ENCODE measurements at places on chromosomes 3 and 15.

DNA sequence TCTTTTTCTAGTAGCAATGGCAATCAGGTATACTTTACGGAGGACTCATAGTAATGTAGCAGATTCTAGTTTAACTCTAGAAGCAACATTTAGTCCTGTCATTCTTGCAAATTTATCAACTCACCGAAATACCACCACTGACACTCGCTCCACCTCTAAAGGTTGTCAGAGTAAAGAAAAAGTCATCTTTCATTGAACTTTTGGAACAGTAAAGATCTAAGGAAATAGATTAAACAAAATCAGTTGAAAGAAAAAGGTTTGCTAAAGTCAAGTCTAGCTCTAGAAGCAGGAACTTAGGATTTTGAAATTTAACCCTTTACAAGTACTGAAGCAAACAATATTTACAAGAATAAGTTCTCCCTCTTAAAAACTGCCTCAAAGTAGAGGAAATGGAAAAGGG lies 8.7 kb downstream of the ATP8B4 start:
- DNase-seq, result no peak

DNA sequence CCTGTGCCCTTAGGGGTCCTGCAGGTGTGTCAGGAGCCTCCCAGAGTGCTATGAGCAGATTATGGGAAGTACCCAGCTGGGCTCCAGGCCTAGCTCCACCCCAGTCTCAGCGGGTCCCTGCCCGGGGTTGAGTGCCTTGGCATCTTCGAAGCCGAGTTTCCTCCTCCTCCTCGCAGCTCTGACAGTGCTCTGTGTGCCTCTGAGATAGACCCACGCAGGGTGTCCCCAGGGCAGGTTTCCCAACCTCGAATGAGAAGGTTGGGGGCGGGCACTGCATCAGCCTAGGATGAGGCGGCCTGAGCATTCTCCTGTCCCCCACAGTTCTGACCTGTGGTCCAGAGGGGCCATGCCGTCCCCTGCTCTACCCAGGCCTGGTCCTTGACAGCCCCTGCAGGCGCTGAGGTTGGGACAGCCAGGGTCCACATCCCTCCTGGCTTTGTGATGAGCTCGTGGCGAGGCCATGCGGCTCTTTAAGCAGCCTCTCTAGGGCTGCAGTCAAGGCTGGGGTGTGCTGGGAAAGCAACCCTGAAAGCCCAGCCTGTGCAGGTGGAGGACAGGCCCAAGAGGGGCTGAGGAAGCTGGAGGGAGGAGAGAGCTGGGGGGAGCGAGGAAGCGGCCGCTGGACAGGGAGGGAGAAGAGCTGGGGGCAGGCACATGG lies 20.2 kb upstream of the SKOR1 start:
- DNase-seq, result no peak

DNA sequence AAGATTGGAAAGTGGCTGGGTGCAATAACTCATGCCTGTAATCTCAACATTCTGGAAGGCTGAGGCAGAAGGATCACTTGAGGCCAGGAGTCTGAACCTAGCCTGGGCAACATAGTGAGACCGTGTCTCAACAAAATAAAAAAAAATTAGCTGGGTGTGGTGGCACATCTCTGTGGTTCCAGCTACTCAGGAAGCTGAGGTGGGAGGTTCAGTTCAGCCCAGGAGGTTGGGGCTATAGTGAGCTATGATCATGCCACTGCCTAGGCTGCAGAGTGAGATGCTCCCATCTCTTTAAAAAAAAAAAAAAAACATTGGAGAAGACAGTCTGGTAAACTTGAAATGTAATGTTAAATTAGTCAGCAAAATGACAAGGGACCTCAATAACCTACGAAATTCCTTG lies 57.9 kb downstream of the STAG1 start:
- no peak for DNase-seq

DNA sequence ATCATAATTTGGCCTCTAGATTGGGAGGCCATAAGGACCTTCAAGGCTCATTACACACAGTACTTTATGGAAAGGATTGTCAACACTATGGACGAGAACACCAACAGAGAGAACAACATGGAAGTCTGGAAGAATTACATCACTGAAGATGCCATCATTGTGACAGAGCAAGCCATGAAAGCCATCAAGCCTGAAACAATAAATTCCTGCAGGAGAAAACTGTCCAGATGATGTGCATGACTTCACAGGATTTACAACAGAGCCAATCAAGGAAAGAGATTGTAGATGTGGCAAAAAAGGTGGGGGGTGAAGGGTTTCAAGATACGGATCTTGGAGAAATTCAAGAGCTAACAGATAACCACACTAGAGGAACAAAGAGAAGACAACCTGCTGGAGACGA lies 15.9 kb downstream of the IL17RB start:
- DNase-seq, result no peak

- DNase-seq, result no peak
These were observed 121.6 kb downstream of the ADAMTS17 start for GRCh38 chr15:100220058-100220768.

GRCh38 chr3:193407112-193407511 lies 28.6 kb upstream of the ATP13A5 start:
- DNase-seq, result no peak

DNA sequence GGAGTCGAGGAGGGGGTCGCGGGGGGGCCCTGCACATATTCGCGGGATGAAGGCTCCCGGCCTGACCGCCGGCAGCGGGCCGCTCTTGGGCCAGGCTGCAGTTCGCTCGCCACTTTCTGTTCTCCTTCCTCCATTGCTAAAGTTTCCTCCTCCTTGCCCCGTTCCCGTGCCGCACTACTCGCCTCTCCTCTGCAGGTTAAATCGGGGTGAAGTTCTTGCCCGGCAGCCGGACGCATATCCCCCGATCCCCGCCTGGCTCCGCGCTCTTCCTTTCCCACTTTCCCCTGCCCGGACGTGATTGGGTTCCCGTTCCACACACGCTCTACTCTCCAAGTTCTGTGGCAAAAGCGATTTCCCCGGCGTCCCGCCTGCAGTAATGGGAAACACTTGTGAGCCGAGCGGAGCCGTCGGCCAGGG lies 556 bp downstream of the CRYBG3 start:
- peak; percentile 11 for DNase-seq

DNA sequence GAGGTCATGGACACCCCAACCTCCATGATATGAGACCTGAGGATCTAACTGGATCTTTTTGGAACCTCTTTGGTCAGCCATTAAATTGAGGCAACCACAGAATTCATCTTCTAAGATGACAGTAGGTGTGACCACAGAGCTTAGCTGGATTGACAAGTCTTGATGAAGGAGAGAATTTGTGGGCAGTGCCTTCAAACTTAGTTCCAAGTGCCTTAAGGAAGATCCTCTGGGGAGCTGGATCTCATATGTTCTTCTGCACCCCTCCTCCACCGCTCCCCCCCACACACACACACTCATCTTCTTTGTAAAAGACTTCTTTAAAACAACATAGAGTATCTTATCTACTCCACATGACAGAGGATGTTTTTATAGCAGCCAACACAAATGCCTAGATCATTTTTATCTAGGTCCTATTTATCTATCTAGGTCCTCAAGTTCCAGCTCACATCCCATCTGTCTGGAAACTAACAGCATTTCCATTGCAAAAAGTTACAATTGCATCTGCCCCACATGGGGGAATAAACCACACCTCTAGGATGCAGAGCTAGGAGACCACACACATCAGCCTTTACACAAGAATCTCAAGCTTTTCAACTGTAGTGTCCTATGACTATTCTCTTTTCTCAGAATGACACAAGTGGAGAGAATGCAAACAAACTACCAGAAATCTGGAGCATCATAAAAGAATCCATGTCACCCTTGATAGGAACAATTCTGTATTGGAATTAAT lies 37.4 kb downstream of the WWTR1 start:
- DNase-seq, result no peak

DNA sequence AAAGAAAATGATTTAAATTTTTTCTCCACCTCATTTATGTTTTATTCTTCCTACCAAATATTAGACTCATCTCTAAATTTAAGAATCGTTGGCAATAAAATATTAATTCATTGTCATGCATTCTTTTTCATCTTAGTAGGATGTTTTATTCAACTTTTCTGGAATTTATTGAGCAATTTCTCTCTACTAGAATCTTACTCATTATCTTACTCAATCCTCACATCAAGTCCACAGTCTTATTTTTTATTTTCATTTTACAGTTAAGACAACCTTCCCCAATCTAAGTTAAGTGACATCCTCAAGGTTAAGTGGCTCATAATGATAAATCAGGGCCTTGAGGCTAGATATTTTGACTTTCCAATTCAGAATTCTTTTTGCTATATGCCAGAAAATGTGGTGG lies 15.9 kb upstream of the ALDH1A2 start:
- DNase-seq, result no peak

DNA sequence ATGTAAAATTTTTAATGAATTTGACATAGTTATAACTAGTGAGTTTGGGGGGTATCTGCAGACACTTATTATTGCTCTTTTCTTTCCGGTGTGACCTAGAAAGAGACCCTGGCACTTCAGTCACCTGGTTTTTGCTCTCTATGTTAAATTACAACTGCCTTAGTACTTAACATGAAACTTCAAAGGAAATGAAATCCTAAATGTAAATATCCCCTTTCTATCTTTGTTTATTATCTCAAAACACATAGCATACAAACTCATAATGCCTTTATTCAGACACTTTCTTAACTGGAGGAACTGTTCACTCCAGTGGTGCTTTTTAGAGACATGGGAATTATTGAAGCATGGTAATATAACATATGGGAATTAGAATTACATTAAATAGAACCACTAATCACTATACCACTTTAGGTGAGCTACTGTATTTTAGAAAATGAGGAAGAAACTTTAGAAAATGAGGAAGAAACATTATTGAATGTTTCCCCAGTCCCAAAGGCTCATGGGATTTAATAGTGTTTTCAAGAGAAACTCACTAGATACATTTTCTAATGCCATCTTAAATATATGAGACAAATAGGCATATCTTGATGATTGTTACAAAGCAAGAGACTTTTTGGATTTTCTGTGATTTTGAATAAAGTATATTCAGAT lies 119.5 kb upstream of the MLF1 start:
- no peak for DNase-seq

DNA sequence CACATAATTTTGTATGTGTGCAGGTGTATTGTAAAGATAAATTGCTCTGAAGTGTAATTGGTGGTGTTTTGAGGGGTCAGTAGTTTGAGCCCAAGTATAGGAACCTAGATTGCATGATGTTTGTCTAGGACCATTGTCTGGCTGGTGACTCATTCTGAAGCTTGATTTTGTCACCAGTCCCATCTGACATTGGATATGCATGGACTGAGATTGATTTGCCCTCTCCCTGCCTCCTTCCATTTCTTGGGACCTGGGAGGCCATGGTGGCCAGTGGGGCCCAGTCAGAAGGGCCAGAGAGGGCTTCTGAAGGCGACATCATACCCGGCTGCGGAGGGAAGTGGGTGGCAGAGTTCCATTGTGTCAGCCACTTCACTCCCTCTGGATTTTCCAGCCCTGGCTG lies 62.3 kb downstream of the PDIA5 start:
- no peak for DNase-seq

DNA sequence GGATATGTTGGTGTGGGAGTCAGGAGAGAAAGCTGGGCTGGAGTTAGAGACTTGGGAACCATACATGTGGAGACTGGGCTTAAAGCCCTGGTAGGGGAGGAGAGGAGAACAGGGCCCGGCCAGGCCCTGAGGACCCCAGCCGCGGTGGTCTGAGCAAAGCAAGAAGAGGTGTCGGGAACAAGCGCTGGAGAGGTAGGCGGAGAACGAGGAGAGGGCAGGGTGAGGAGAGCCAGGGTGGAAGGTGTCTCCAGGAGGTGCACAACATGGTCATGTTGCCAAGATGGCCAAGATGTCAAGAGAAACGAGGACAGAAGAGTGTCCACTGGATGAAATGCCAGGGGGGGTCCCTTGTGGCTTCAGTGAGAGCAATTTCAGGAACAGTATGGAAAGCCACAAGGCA lies 5.5 kb downstream of the CHAC1 start:
- DNase-seq, result no peak

GRCh38 chr3:188764609-188765008 lies 407.2 kb upstream of the TPRG1 start:
- no peak for DNase-seq

DNA sequence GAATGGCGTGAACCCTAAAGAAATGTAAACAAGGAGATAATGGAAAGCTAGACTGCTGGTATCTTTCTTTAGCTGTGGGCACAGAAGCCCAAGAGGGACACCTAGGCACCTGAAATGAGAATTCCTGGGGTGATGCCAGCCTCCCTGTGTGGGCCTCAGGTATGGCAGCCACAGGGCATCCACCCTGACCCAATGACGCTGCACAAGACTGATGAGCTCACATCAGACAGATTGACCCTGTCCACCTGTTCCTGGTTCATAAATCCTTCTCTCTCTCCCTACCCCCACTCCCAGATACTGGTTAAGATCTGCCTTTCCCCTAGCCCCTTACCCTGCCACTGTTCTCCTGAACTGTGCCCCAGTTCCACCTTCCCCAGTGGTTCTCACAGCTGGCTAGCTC lies 1.5 kb downstream of the GLB1 start:
- DNase-seq, result no peak

DNA sequence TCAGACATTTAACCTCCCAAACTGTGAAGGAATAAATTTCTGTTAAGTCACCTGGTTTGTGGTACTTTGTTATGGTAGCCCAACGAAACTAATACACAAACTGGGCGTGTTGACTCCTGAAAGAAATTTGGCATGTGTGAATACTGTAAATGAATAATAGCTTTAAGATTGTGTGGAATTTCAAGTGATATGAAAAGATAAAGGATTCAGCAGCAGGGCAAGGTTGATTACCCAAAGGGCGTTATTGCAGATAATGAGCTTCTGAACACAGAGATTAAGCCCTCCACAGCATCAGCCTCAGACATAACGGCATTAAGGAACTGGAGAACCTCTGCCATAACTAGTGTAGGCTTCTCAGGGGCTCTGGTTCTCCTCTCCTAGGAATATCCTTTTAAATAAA lies 451.5 kb upstream of the NECTIN3 start:
- DNase-seq, result no peak

- DNase-seq, result no peak
These were observed 115.2 kb downstream of the TIGIT start for GRCh38 chr3:114408736-114409670.

GRCh38 chr3:107411779-107412178 lies 34.5 kb downstream of the CCDC54 start:
- DNase-seq, result no peak

- DNase-seq, result no peak
These were observed 275.0 kb upstream of the CHRM5 start for GRCh38 chr15:33693166-33693800.

DNA sequence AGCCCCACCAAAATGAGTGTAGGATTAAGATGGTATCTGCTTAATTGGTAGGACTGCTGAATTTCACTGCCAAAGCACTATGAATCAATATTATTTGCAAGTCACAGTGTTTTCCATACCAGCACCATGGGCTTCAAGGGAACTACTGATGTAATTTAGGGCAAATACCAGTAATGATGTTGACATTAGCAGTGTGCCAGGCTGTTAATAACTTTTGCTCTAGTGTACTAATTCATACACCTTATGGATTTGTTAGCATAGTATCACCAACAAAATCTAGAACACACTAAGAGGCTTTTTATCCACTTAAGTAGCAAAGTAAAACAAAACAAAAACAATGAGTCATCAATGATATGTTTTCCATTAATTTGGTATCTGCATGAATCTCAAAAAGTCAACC lies 888.2 kb downstream of the CADM2 start:
- DNase-seq, result no peak

GRCh38 chr3:66606126-66606525 lies 105.3 kb upstream of the LRIG1 start:
- DNase-seq, result no peak
